Cortex of kidney (tissue), 1 donor: ENCODE measurements at places on chromosomes 2 and 18.

GRCh38 chr2:28583899-28584553 lies 88.2 kb downstream of the PLB1 start:
- DNase-seq: no peak

DNA sequence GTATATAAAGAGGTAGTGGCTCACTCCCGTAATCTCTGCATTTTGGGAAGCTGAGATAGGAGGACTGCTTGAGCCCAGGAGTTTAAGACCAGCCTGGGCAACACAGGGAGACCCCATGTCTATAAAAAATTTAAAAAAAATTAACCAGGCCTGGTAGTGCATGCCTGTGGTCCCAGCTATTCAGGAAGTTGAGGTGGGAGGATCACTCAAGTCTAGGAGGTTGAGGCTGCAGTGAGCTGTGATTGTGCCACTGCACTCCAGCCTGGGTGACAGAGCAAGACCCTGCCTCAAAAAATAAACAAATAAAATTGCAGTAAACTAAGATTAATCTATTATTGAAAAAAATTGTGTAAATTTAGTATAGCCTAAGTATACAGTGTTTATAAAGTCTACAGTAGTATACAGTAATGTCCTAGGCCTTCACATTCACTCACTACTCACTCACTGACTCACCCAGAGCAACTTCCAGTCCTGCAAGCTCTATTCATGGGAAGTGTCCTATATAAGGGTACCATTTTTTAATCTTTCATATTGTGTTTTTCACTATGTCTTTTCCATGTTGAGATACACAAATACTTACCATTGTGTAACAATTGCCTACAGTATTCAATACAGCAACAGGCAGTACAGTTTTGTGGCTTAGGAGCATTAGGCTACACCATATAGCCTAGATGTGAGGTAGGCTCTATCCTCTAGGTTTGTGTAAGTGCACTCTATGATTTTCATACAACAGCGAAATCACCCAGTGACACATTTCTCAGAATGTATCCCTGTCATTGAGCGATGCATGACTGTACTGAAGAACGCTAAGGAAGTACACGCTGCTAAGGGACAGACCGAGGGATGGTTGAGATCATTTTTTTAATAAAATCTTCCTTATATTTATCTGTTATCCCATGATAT lies 10.4 kb upstream of the MAP4K3 start:
- DNase-seq: no peak

GRCh38 chr2:205880048-205880447 lies 197.7 kb downstream of the NRP2 start:
- no peak for DNase-seq

DNA sequence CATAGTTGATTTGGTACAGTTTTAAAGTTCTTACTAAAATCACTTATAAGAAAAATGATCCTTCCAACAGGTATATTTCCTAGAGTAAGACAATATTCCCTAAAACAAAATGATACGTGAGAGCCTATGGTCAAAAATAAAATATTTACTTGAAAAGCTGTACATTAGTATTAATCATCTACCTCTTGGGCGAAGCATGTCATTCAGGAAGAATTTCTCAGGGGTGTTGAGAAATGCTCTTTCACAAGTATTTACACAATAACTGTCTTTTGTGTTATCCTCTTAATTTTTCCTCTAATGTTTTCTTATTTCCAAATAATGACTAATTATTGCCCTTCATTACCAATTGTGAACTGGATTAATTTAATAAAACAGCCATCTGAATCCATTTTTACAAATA lies 466.3 kb downstream of the SATB2 start:
- no peak for DNase-seq

DNA sequence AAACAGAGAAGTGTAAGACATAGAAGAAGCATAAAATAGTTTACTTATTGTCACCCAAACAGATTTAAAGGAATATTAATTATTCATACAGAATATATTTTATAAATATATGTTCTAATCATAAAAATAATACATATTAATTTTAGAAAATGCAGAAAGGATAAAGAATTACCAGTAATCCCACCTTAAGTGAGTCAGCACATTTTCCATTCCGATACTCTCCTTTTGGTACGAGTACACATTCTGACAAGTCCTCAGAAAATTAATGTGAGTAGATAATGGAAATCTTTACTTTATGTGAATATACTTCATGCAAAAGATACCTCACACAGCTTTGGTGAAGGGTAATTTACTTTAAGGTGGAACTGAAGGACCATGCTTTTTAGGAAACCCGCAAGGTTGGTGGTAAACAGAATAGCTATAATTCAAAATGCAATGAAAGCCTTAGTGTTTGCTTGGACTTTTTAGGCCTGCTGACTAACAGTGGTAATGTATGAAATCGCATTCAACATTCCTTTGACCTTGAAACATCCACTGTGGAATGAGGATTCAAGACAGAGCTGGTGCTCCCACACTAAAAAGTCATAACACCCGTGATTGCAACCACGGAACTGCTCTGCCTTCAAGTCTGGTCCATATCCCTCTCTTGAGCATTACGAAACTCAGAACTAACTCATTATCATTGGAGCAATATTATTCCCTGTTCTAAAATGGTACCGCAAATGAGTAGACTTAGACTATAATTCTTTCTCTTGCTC lies 28.1 kb upstream of the HTR2B start:
- no peak for DNase-seq

- no peak for DNase-seq
Measured at GRCh38 chr18:69586537-69586936, 185.8 kb downstream of the DOK6 start.

DNA sequence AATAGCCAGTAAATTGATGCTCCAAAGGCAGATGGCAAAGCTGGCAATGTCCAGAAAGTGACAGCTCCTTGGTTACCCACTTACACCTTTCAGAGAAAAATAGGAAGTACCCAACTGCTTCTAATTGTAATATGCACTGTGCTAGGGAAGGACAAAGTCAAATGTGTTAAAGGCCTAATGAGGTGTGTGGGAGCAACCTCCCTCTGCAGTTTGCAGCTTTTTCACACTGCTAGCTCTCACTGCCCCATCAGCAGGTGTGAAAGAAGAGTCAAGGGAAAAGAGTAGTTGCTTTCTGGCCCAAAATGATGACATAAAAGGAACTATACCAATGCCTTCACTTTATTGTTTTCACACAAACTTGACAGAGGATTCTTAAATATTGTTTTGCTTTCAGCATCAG lies 284.1 kb upstream of the SETBP1 start:
- no peak for DNase-seq

GRCh38 chr2:46066601-46067000 lies 230.6 kb upstream of the EPAS1 start:
- DNase-seq: no peak

DNA sequence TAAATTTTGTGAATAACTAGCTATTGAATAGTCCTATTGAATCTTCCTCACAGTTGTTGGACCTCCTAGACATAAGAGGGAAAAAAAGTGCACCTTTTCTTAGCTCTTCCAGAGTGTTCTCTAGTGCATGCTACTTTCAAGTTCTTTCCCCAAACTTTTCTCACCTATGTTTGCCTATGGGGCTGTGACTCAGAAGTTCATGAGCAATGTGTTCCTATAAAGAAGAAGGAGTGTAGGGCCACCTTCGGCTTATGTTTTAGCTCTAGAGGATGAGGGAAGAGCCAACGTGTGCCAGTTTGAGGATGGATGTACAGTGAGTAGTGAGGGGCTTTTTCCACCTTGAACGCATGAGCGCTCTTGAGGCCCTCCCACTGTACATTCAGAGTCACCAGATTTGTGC lies 27.0 kb upstream of the HNMT start:
- DNase-seq: no peak

DNA sequence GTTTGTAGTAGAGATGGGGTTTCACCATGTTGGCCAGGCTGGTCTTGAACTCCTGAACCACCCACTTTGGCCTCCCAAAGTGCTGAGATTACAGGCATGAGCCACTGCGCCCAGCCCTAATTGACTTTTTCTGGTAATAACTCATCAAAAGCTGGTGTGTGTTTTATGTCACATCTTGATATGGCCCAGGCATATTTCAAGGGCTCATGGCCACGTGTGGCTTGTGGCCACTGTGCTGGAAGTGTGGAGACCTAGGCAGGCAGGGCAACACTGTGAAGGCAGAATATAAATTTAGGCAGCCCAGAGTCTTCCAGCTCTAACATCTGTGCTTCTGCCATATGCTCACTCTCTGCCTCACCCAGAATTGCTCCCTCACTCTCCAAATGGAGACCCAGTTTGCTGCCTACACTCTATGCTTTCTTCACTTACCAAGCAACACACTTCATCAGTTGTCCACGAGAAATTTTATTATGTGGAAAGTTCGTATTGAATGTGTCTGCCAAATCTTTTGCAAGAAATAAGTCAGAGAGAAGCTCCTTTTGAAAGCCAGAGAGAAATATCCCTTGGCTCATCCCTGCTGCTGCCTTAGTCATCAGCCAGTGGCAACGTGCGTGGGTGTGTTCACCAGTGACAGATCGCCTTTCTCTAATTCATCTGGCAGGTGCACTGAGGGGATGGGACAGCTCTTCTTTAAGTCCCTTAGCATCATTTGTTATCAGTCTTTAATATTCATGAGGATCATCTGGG lies 129.4 kb upstream of the CXCR4 start:
- no peak for DNase-seq

GRCh38 chr18:32049393-32050171 lies 31.0 kb downstream of the RNF125 start:
- no peak for DNase-seq

DNA sequence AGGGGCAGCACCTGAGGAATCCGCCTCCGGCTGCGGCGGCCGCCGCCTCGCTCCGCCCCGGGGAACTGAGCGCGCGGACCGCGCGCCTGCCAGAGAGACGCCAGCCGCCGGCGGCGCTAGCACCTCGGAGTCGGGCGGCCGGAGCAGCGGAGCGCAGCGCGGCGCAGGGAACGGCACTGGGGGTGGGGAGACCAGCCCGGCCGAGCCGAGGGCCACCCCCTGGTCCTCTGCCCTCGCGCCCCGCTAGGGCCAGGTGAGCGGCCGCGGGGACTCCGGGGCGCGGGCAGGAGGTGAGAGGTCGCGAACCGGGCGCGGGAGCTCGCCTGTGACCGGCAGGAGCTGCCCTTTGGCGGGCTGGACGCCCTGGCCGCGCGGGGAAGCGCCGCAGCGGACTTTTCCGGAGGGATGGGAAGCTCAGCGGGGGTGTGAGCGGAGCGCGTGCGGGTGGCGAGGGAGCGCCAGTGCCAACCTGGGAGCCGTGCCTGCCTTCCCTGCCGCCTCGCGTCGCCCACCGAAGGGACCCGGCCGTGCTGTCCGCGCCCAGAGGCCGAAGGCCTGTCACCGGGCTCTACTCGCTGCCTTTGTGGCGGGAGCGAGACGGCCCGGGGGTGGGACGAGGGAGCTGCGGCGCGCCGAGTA lies at the start of gene GREB1L:
TSS of gene GREB1L (plus strand) at position 92 of the 639 bp plus-strand sequence. CDS start 141,287 bp downstream, outside the sequence.
- DNase-seq: no peak

GRCh38 chr18:65631766-65632165 lies 119.0 kb upstream of the CDH7 start:
- DNase-seq: no peak

- DNase-seq: no peak
Measured at GRCh38 chr18:9991011-9992000, 77.5 kb downstream of the VAPA start.
